ENCODE measurements at places on chromosomes 12 and 14.

DNA sequence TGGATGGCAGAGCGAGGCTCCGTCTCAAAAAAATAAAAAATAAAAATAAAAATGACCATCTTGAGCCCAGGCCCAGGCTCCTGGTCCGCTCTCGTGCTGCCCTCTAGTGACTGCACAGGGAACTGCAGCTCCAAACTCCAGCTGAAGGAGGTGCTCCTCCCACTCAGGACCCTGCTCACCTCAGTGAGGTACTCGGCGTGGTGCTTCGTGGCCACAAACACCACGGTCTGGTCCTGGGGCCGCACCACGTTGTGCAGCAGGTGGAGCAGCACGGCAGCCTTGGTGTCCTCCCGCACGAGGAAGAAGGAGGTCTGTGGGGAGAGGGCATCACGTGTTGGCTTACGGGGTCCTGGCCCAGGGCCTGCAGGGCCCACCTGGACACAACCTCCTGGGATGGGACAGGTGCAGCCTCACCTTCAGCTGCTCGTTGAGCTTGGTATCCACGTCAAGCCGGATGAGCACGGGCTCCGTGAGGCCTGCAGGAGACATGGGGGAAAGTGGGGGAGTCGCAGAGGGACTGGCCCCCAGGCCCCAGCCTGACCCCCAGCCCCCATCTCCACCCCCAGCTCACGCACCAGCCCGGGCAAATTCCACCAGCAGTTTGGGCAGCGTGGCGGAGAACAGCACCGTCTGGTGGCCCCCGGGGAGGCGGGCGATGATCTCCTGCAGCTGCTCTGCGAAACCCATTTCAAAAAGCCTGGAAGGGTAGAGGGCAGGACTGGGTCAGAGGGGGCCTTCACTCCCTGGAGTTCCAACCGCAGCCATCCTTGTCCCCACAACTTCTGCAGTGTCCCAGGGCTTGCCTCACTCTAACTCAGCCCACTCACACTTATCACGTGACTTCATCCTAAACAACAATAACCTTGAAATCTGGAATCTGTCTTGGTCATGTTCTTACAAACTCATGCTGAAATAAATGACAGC, 10.6 kb downstream of the DDX54 start:
- DNase-seq = peak; percentile 18

DNA sequence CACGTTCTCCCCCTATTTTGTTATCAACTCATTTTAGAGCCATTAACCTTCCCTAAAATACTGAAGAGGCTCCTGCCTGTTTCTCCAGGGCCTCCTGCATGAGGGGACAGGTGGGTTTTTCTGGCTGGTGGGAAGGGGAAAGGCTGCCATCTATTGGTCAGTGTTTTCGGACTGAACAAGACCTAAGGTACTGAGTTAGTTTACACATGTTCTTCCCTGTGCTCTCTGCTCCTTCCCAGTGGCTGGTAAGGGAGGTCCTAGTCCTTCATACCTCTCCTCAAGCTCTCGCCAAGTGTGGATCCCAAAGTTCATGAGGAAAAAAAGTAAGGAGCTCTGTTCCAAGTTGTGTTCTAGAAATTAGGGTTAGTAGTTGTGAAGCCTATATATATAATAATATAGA, 357.5 kb downstream of the FSCB start:
- DNase-seq = peak; percentile 28

DNA sequence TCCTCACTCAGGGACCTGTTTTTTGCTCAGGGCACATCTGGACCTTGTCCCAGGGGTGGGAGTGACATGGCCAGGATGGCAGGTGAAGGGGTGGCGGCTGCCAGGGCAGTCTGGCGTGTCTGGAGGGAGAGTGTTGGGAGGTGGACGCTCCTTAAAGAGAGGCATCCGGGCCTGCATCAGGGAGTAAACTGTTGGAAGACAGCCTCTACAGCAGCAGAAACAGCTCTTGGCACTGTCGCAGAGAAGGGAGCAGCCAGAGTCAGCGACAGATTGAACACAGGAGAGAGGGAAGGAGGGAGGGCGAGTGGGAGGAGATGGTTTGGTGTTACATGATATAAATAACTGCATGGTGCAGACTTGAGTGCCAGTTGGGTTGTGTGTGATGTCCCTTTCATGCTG, 52.8 kb downstream of the IGF1 start:
- no peak for DNase-seq

- DNase-seq = no peak
Observed at GRCh38 chr14:50846226-50846880, 15.4 kb upstream of the NIN start.

DNA sequence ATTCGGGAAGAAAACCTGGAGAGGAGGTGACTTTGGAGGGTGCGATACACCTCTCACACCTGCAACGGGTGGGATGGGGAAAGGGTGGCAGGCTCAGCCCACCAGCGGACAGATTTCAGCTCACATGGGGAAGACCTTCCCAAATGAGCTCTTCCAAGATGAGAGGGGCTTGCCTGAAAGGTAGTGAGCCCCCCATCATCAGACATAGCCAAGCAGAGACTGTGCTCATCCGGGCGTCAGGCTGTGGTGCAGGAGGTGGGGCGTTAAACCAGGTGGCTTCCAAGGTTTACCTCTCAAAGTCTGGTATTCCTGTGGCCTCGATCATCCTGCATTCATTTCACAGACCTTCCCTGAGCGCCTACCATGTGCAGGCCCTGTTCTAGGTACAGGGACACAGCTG, 105.4 kb upstream of the FKBP4 start:
- no peak for DNase-seq

All from MV-4-11 (cell line).